ENCODE measurements at places on chromosomes 4 and X.

DNA sequence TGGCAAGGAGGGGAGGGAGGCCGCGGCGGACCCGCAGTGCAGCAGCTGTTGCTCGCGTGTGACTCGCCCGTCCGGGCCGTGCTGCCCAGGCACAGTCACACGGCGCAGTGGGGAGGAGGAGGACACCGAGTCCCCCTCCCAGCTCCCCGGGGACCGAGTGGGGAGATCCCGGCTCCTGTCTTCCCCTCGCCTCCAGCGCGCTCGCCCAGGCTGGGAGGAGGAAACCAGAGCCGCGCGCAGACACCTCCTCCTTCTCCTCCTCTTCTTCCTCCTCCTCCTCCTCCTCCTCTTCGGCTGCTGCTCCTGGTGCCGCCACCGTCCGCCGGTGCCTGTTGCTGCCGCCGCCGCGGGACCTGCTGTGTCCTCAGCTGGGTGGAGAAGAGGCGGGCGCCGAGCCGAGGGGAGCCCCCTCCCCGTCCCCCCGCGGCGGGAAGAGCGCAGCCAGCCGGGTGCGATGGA lies at the start of gene TBC1D1:
Gene TBC1D1 (plus strand): TSS at position 284 of the 459 bp plus-strand sequence. CDS start 11,012 bp downstream, outside the sequence.
- peak; percentile 22 for DNase-seq

DNA sequence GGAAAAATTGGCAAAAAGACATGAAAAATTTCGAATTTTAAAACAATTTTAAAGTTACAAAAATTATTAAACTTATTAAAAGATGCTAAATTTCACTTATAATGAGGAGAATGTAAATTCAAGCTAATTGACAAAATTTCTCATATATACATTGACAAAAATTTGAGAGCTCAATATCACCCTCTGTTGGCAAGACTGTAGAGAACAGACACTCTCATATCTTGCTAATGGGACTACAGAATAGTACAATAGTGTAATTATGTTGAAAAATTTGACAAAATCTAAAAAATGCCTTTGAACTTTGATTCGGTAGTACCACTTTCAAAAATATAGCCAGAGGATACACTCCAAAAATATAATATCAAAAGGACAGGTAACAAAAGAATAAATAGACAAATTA lies 29.8 kb downstream of the DCAF8L2 start:
- DNase-seq: no peak

DNA sequence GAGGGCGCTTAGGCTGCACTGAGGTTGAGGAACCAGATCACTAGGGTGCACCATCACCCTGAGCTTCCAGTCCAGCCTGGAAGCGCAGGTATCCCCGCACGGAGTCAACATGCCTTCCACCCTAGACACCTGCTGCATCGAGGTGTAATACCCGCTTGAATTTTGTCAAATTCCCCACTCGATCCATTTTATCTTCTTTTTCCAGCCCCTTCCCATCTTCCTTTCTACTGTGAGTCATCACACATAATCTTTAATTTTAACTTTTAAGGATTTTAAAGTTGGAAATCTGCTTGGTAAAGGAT lies 821 bp downstream of the PLK4 start:
- no peak for DNase-seq

DNA sequence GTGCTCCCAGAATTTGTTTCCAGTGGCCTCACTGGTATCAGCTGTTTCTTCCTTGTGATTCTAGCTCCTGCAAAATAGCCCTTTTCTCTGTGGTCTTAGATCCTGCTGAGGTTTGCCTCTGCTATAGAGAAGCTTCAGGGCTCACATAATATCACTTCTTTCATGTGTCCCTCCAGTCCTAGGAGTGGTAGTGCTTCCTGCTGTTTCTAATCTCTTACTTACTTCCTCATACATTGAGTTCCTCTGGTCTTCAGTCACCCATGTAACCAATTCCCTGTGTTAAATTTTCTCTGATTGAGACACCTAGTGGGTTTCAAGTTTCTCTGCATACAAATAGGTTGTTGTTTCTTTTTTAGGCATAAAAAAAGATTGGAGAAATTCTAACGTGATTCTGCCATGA lies 1567.9 kb downstream of the ARAP2 start:
- no peak for DNase-seq

DNA sequence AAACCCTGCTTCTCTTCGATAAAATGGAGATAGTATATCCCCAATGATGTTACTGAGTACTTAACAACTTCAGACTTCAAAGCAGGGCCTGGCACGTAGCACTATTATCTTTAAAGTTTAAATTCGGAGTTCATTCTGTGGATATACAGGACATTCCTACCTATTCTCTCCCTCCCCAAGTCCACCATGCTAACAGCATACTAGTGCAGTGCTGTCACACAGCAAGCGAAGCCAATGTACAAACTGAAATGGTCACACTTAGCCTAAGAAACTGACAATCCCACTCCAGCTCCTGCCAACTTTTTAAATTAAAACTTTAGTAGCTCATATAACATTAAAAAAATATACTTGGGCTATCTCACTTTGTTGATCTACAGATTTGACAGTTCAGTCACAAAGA lies 1.2 kb upstream of the DNAJB14 start:
- DNase-seq: no peak

DNA sequence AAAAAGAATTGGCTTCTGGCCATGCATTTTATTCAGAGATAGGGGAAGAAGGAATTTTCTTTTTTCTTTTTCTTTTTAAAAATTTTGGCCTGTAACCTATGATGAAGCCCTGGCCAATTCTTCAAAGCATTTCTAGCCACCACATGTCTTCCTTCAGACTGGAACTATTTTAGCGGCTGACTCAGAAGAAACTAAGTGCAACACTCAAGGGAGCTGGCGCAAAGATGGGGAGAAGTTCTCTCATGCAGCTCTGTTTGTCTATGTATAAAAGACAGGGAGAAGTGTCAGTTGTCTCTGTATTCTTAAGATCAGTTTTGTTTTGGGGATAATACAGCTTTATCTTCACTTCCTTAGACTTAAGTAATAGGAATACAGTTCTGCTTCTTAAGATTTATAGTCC lies 46.1 kb downstream of the MBNL3 start:
- DNase-seq: no peak

Measured in HEK293T (cell line).